ENCODE measurements at places on chromosomes 2 and 18. TPM values are rescaled to one million over a fixed set of nuclear protein-coding genes. Genes with fewer than 3 reads are reported as not detected.

GRCh38 chr2:127389778-127390435, 2.1 kb upstream of the MAP3K2 start:
- no peak for DNase-seq

GRCh38 chr2:39545957-39546356, 108.9 kb upstream of the MAP4K3 start:
- no peak for DNase-seq

GRCh38 chr2:72745679-72746368, 80.0 kb downstream of the EXOC6B start:
- no peak for DNase-seq

DNA sequence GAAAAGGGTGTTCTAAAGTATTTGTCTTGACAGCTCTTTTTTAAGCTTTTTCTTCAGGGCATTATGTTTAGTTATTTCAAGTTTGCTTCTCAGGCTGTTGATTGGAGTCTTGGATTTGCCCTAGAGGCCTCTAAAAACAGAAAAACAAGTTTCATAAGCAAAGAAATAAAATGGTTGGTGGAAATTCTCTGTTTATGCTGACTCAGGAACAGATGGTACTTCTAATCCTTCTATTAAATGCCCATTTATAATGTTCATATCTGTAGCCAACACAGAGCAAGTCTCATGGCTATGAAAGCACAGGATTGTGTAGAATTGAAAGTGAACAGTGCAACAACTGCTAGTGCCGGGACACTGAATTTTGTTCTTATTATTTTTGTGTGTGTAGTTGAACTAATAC, 60.4 kb downstream of the KCNJ3 start:
- no peak for DNase-seq

GRCh38 chr2:130346041-130346740, 3.5 kb downstream of the IMP4 start:
- no peak for DNase-seq

- DNase-seq: no peak
Measured at GRCh38 chr18:77872166-77872565, 622.5 kb downstream of the GALR1 start.

- peak; percentile 83 for DNase-seq
Measured at GRCh38 chr2:227817850-227818674, 4.4 kb downstream of the CCL20 start.

GRCh38 chr2:200655918-200656580, 70.2 kb downstream of the AOX1 start:
- DNase-seq: no peak

DNA sequence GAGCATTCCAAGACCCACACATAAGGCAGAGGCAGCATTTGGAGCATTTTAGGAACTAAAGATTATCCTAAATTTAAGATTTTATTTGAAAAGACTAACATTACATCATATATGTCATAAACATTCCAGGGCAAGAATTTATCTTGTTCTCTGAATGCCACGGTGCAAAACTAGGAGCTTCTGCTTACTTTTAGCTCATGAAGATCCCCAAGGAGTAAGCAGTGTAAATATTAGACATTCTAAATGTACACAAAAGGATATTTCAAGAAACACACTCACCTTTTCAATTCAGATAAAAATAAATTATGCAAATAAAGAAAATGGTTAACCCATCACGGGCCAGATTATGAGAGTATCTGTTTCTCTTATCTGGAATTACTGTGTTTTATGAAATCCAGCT, 101.7 kb upstream of the ETAA1 start:
- DNase-seq: no peak

GRCh38 chr2:206260188-206261012, 14.1 kb upstream of the ZDBF2 start:
- no peak for DNase-seq

GRCh38 chr2:65388051-65388531, 44.3 kb downstream of the SPRED2 start:
- DNase-seq: no peak

DNA sequence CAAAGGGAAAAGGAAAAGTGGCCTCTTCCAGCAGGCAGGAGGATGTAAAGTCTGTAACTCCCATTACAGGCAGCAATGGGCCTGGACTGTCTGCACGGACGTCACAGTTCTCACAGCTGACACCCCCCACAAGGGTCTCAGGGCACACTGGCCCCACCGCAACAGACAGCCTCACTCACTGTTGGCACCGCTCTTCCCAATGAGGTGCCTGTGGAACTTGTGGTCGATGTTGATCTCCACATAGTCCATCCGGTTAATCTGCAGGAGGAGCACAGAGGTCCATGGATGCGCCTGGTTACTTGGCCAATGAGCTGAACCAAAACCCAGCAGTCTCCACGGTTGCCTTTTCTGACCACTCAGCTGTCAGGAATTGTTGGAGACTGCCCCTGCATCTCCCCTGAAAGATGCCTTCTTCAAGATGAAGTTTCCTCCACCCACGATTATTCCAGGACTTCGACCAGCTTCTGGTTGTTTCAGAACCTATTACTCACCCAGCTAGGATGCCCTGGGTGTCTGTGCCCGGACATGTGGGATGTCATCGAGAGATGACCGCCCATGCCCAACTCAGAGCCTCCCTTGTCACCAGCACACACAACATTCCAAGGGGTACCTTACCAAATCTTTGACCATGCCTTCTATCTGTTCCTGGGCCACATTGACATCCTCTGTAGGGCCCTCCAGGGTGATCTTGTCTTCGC, 62.5 kb downstream of the HDLBP start:
- no peak for DNase-seq

GRCh38 chr18:78080081-78080480, 830.4 kb downstream of the GALR1 start:
- DNase-seq: no peak

- DNase-seq: no peak
Measured at GRCh38 chr2:212228743-212229171, 309.8 kb downstream of the ERBB4 start.

GRCh38 chr2:156229724-156230362, 102.7 kb downstream of the NR4A2 start:
- no peak for DNase-seq

- peak; percentile 57 for DNase-seq
Measured at GRCh38 chr2:230888824-230889400, 24.2 kb downstream of the ITM2C start.

DNA sequence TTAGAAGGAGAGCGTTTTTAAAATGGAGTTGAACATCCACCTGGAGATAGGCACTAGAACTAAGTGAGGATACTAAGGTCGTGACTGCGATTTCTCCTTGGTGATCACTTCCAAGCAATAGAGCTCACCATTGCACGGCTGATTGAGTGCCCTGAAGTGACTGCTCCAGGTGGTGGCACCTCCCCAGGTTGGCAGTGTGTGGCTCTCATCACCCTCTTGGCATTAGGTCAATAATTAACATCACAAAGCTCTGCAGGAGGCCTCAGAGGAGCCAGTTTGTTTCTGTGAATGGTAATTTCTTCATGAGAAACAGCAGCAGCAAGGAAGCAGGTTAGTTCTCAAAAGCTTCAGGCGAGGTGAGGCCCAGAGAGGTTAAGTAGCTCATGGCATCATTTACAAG, 259.6 kb downstream of the CLIP4 start:
- no peak for DNase-seq

DNA sequence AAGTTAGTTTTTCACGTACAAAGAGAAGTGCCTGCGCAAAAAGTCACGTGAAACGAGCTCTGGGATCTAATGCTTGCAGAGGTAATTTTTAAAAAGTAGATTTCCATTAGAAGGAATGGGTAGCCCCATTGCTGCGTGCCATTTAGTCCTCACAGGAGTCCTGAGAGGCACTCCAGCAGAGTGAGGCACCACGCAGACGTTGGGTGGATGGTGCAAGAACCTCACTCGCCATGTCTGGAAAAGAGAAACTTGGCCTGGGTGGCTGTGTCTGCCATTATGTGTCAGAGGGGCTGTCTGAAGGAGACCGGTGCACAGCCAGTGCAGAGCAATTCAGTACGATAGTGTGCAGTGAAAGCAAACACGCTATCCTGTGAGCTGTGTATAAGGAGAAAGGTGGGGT, 1.8 kb upstream of the HDAC4 start:
- DNase-seq: peak; percentile 74

DNA sequence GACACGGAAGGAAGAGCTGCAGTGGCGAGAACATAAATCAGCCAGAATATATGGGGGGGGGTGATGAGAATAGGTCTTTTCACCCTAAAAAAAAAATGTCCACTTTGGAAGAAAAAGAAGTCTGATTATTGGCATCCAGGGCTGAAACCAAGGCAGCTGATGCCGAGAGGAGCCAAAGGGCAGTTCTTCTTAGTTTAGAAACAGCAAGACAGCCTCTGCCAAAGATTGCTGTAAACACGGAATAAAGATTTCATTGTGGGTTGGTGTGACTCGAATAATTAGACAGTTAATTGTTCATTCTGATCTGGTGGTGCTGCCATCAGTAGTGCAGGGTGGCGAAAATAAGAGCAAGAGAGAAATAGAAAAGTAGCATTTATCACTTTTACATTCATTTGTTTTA, 3.5 kb downstream of the CDH20 start:
- DNase-seq: no peak

DNA sequence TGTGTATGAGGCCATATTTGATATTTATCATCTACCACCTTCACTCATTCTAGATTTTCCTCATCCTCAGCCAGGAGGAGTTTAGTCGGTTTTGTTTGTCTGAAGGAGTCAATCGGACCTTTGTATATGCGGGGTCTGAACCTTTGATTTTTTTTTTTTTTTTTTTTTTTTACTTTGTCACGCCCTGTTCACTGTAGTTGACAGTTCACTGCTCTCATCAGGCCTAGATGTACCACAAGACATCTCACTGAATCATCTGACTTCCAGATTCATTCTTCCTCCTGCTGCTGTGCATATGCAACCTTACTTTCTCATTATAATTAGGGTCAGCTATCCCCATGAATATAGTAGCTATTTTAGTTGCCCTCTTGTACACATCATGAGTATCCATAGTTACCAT, 133.2 kb downstream of the ARHGAP15 start:
- DNase-seq: no peak

GRCh38 chr2:75168186-75168585, 31.1 kb downstream of the TACR1 start:
- DNase-seq: no peak

DNA sequence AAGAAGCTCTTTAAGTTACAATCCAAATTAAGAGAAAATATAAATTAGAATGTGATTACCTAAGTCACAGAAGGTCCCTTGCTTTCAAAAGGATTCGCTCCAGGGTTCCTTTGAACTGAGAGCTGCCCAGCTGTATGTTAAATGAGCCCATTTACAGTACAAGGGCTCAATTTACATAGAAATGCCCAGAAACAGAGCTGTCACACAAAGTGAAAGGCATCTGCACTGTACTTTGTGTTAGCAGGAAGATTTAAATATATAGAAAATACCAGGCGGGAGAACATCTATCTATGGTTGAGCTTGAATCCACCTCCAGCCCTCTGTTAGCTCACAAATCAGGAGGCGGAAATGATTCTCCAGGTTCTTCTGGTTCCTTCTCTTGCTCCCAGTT, 272.9 kb downstream of the PAX3 start:
- no peak for DNase-seq

The NAT8 gene
- total RNA-seq: 0.66 TPM

The PROKR1 gene
- total RNA-seq: not detected

The C2orf15 gene
- 1.4 TPM for total RNA-seq

The NR4A2 gene
- total RNA-seq: 0.56 TPM

The GRHL1 gene
- total RNA-seq: 3.0 TPM

The ANKRD39 gene
- 28.7 TPM for total RNA-seq

The ITPRIPL1 gene
- total RNA-seq: 5.0 TPM

The SLC4A5 gene
- 2.1 TPM for total RNA-seq

The HOXD10 gene
- total RNA-seq: not detected

The CTLA4 gene
- total RNA-seq: 2.9 TPM
